ENCODE measurements at places on chromosomes 3 and 15. TPM values are rescaled to one million over a fixed set of nuclear protein-coding genes. Genes with fewer than 3 reads are reported as not detected.

DNA sequence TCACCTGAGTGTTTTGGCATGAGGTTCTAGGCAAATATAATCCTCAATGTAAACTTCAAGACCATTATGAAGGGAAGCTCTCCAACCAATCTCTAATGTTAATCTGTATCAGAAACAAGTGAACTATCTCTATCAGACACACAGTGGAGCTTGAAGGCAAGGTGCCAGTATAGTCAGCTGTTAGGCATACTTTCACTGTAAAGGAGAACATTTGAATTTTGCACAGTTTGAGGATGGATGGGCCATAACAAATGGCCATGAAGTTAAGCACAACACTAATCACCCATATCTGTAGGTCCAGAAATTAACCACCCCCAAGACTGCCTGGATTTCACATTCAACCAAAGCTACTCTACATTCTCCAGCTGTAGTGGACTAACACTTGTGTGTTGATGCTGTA lies 69.1 kb upstream of the LMOD3 start:
- no peak for DNase-seq

GRCh38 chr3:33417066-33417673 lies 23.0 kb downstream of the UBP1 start:
- no peak for DNase-seq

DNA sequence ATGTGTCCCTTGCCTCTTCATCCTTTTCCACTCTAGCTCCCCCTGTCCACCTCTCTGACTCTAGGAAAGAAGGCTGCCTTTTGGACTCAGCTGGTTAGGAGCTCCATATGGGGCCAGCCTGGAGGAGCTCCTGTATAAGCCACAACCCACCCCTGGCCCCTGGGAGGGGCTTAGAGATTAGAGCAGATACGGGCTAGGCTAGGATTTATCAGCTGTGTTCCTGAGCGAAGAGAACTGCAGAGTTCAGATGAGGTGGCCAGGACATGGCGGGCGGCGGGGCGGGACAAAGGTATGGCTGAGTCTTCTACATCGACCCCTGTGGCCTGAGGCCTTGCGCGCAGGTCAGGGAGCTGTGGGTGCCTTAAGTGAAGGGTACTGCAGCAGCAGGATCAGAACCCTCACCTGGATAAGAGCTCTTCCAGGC lies 7.9 kb downstream of the NBEAL2 start:
- no peak for DNase-seq

DNA sequence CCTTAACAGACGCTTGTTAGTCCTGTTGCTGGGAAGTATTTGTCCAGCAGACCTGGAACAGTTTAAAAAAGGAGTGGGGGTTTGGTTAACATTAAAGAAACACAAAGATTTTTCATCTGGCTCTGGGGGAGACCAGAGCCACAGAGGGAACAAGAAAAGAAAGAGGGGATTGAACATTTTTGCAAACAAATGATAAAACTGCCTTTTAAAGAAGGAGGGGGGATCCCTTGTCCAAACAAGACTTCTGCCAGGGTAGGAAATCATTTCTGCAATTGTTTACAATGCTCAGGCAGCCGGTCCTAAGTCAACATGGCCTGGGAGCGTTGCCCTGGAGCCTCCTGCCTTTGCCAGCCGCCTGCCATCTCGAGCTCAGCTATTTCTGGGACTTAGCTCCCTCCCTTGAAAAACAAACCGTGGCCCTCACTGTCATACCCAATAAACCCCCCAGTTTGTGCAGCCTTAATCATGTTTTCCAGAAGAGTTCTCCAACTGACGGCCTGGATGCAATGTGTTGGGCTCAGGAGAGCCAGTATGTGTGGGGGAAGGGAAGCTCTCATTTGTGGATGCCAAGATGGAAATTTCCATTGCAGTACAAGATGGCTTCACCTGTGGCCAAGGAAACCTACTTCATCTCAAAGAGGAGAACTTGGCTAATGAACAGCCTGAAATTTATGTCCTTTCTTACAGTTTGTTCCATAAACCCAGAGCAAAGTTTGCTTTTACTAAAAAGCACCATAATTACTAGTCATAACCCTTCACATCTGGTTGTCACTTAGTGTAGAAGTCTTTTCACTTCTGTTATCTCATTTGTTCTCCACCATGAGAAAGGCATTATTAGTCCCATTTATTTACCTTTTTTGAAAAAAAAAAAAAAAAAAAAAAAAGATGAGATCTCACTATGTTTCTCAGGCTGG lies 75.9 kb upstream of the RNU6-1 start:
- DNase-seq = no peak

GRCh38 chr3:176650478-176650877 lies 546.8 kb downstream of the TBL1XR1 start:
- no peak for DNase-seq

DNA sequence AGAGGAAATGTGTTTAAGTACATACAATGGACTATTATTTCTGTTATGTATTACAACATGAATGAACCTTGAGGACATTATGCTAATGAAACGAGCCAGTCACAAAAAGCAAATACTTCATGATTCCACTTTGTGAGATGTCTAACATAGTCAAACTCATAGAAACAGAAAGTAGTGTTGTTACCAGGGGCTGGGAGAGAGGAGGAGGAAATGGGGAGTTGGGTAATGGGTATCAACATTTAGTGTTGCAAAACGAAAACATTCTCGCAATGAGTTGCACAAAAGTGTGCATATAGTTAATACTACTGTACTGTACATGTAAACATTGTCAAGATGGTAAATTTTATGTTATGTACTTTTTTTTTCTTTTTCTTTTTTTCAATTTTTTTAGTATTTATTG lies 194.3 kb downstream of the IL5RA start:
- no peak for DNase-seq

- peak; percentile 41 for DNase-seq
Measured at GRCh38 chr3:149095487-149095886, 9.2 kb upstream of the HLTF start.

DNA sequence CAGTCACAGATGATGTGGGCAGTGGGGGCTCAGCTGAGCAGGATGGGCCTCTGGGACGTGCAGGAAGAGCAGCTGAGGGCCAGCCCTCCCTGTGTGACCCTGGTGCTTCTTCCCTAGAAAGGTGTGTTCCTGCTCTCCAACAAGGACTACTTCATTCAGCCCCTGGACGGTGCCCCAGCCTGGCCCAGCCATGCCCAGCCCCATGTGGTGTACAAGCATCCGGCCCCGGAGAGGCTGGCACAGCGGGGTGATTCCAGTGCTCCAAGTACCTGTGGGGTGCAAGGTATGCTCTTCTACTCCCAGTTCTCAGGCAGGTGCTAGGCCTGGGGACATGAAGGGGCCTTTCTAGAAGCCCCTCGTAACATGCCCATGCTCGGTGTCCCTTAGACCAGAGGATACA lies 38.3 kb downstream of the SAXO2 start:
- no peak for DNase-seq

DNA sequence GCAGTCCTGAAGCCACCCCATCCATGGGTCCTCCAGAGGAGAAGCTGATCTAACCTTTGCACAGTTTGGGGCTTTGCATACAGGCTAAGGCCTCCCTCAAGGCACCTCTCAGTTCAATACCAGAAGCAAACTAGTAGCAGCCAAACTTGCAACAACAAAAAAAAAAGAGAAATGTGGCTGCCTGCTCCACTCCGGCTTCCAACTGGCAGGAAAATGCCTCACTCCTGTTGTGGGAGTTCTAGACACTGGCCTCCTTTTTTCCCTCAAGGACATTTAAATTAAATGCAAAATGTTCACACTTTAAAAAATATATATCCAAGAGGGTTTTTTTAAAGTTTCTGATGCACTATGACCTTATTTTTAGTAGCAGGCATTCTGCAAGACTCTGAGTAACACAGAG lies 216.0 kb upstream of the TPM1 start:
- no peak for DNase-seq

DNA sequence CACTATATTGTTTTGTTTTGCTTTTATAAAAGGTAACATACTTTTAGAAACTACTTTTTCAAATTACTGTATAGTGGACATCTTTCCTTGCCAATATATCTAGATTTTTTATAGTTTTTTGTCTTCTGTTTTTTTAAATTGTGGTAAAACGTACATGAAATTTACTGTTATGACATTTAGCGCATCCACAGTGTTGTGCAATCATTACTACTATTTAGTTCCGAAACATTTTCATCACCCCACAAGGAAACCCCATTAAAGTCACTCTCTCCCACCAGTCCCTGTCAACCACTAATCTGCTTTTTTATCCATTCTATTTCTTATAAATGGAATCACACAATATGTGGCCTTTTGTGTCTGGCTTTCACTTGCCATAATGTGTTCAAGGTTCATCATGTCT lies 54.8 kb downstream of the TMEM266 start:
- no peak for DNase-seq

GRCh38 chr3:31094048-31094447 lies 199.6 kb upstream of the GADL1 start:
- no peak for DNase-seq

DNA sequence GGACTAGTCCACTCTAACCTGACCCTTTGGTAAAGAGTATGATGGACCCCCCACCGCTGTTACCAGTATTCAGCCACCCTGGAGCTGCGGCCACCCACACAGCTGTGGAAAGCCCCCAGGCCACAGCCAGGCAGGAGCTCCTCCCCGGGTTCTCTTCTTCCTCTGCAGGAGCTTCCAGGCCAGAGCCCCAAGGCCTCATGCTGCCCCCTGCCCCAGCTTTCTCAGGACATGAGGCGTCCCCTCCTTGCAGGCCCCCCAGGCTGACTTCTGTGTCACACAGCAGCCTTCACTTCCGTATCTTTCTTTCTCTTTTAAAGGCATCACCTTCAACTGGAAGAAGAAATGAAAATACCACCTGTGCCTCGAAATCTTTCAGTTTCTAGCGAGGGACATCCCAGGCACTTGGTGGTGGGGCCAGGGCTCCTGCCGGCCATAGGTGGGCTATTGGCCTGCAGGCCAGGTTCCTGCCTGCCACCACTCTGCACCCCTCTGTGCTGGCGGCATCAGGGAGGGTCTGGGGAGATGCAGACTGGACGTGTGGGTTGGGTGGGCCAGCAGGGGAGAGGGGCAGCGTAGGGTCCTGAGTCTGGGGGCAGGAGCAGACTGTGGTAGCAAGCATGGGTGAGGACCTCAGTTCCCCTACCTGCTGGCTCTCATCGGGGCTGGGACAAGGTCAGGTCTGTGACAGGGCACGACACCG lies 19.9 kb downstream of the KLF13 start:
- DNase-seq = no peak

- peak; percentile 48 for DNase-seq
Measured at GRCh38 chr3:155737844-155738460, 6.9 kb downstream of the PLCH1 start.

DNA sequence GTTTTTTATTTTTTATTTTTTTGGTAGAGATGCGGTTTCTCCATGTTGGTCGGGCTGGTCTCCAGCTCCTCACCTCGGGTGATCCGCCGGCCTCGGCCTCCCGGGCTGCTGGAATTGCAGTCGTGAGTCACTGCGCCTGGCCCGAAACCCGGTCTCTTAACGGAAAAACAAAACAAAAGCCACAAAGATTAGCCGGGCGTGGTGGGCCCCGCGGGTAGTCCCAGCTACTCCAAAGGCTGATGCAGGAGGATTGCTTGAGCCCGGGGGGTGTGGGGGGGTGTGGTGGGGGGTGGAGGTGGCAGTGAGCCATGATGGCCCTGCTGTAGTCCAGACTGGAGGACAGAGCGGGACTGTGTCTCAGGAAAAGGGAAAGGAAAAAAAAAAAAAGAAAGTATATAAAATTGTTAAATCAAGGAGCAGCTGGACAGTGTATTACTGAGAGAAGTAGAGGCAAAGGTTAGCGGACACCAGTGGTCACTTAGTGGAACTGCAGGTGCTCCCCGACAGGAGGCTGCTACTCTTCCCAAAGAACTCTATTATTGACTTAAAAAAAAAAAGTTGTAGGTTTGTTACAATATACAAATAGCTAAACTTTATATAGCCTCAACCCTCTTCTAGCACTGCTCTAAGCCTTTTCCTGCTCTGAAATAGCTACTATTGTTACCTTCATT lies 30.3 kb upstream of the TUBGCP5 start:
- DNase-seq = no peak

GRCh38 chr15:65305776-65306175 lies 1.3 kb downstream of the RNU5B-1 start:
- no peak for DNase-seq

DNA sequence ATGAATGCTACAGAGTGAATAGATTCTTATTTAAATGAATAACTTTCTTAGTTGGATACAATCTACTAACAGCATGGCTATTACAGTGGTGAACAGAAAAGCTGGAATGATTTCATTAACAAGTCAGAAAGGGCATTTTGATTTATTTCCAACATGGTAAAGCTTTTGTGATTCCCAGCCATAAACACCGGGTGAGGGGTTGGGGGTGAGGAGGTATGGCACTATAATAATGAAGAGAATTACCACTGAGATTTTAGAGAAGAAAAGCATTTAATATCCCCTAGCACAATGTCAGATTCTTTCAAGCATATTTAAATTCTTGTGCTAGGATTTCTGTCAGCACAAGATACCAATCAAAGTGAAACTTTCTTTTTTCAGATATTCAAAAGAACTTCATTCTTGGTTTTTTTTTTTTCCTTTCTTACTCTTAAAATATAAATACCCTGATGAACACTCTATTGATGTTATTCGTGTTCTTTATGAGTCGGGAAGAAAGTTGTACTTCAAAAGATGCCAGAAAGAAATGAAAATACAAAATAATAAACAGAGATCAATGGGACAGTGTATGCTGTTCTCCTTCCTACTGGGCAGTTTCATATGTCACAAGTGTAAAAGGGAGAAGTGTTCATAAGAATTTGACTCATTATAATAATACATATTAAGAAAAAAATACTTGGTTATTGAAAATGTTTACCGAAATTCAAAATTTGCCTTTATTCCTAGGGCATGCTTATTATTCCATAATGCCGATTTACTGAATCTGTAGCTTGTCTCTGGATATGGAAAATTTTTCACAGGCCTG lies 522.8 kb downstream of the CADM2 start:
- no peak for DNase-seq

DNA sequence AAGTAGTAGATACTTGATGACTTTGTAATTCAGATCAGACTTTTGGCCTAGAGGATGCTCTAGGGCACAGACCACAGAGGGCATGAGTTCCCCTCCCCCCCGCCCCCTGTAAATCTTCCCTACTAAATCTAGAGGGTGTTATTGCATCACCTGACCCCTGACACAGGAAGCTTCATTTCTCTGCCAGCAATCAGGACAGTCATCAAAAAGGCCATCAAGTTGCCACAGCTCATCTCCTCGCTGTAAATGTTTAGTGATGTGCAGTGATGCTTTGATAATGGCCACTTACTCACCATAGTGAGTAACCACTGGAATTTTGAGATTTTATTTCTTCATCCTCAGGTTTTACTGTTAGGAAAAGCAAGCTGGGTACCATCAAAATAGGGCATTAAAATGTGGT lies 289.2 kb upstream of the CHRM5 start:
- no peak for DNase-seq

- no peak for DNase-seq
Measured at GRCh38 chr3:29609328-29609811, 328.5 kb downstream of the RBMS3 start.

GRCh38 chr3:178475062-178475461 lies 61.2 kb upstream of the KCNMB2 start:
- no peak for DNase-seq

GRCh38 chr3:30526031-30526430 lies 80.4 kb upstream of the TGFBR2 start:
- DNase-seq = no peak

NR2E3 gene
- not detected for total RNA-seq

RPLP1 gene
- total RNA-seq = 3,322 TPM

DHX36 gene
- 53.6 TPM for total RNA-seq

CATSPER2 gene
- 2.3 TPM for total RNA-seq

SERF2 gene
- total RNA-seq = 905 TPM

GALNT15 gene
- total RNA-seq = not detected

ZBED2 gene
- 0.32 TPM for total RNA-seq

CFAP44 gene
- total RNA-seq = 5.7 TPM

LRRC31 gene
- not detected for total RNA-seq

MME gene
- 0.51 TPM for total RNA-seq

ANKRD34C gene
- total RNA-seq = not detected

GATA2 gene
- 0.56 TPM for total RNA-seq

Measured in GM12878 (cell line).